Stimulated activated CD4-positive, alpha-beta T cell treated with anti-CD3 and anti-CD28 coated beads, Interleukin-15, amount 100 ng/mL, for 1 hour (primary cell): ENCODE measurements at places on chromosomes 4 and X.

DNA sequence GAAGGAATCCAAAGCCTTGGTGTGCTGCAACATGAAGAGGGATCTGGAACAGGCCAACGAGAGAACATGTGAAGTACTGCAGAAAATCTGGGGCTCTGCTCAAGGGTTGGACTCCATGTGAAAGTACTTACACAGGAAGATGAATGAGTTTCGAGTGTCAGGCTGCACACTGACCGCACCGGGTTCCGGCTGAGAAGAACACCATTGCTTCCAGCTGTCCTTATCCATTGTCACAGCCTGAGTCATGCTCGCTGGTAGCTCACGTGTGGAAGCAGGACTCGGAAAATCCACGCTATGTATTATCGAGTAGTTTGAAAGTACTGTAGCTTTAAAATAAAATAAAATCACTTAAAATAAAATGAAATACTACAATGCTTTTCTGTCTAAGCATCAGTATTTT lies 50.4 kb upstream of the TBL1X start:
- DNase-seq, result no peak

DNA sequence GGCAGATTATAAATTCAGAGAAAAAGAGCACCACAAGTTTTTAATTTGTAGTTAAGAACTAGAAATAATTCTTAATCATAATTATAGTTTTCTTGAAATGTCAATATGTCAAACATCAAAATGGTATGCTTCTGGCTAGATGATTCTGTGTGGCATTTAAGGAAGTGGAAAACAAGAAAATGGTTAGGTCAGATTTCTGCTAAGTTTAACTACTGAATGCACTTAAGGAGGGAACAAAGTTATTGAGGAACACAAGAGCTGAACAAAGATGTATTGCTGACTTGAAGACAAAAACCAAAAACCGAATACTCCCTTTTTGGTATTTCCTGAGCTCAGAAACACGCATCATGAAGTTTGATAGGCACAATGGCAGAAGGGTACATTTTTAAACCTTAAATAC lies 58.7 kb upstream of the GPR34 start:
- no peak for DNase-seq

DNA sequence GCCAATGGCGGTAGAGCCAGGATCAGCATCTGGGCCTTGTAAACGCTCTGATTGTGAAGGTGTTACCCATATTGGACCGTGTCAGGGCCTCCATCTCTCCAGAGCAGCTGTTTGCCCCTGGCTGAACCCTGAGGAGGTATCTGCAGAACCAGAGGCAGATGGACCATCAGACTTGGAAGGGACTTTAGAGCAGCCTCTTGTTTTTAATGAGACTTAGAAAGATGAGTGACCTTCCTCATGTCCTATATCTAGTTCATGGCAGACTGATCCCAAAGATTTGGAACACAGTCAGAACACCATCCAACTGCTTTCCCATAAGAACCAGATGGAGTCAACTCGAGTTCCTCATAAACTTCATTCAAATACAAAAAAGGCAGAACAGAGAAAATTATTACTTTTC lies 135.1 kb upstream of the MSX1 start:
- DNase-seq, result no peak

DNA sequence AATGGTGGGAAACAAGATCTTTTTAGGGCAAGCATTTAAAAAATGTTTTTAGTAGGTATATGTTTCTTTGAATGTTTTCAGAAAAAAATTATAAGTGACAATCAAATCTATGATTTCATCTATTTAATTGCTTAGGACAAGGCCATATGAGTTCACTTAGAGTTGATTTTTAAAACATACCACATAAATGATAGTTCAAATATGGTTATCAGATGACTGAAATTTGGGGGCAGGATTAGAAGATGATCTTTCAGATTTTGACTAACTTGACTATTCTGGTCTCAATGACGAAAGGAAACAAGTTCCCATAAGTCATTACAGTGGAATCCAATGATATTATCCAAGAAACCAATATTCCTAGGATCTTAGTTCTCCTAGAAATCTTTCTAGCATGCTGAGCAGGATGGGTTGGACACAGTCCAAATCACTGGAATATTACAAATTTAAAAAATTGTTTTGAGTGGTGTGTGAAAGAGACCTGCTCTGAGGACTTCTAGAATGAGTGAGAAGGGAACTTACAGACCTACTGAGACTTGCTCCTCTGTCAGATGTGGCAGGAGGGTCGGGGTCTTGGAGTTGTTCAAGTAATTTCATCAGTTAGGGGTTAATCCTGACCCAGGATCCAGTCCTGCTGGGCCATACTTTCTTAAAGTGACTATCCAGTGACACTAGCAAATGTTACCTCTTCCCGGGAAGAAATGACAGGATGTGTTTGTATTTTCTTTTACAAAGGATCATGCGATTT lies 20.0 kb downstream of the RHOH start:
- no peak for DNase-seq

DNA sequence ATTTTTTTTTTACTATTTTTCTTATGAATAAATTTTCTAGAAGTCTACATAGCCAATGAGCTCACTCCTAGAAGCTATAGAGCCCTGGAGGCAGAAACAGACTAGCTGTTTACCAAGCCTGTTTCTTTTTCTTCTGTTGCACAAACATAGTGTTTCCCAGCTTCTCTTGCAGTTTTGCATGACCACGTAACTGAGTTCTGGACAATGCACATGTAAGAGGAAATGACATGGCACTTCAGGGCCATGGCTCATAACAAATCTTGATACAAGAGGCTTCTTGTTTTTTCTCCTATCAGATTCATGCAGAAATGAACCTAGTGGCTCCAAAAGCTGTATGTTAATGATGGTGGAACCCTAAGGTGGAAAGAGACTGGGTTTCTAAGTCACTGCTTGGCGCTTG lies 127.4 kb downstream of the ZNF330 start:
- no peak for DNase-seq

DNA sequence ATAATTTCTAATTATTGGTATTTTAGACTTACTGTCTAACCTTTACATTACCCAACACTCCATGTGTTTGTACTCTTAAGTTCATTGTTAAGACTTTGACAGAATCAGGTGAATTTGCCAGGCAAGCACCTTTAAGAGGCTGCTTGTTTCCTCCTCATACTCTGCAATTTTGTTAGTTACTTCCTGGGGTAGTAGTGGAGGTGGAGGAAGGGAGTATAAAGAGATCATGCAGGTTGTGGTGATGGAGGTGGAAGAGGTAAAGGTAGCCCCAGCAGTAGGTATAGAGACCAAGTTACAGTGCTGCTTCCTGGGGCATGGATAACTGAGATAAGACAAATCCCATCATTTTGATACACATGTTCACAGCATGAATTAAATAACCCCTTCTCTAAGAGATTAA lies 6.7 kb downstream of the WDR44 start:
- no peak for DNase-seq

GRCh38 chr4:17962171-17962570 lies 59.4 kb downstream of the LCORL start:
- DNase-seq, result no peak

GRCh38 chrX:17737710-17737985 lies 355 bp downstream of the SCML1 start:
- DNase-seq, result no peak

DNA sequence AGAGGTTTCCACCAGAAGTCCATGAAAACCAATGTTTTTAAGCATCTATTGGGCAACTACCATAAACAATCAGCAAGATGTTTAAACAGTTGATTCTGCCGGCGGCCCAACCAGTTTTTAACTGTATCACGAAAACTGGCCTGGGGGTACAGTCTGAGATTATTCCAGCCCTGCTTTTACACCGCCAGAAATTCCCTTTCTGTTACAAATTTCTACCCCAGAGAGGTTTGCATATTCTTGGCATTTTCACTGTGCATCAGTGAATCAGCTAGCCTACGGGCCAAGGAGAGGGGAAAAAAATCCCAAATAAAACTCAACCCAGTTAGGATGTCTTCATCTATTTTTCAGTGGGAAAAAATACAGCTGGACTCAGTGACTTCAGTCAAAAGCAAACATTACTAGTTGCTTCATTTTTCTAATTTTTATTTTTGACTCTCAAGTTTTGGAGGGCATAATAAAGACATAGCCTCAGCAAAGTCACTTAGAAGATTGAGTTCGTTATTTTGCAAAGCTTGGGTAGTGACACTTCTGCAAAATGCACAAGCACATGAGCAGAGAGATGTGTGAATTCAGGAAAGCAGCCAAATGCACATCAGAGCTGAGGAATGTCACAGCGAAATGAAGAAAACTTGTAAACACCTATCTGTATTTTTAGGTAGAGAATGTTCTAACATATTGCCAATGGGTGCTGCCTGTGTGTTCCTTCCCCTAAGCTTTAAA lies 167.8 kb upstream of the GK2 start:
- no peak for DNase-seq

DNA sequence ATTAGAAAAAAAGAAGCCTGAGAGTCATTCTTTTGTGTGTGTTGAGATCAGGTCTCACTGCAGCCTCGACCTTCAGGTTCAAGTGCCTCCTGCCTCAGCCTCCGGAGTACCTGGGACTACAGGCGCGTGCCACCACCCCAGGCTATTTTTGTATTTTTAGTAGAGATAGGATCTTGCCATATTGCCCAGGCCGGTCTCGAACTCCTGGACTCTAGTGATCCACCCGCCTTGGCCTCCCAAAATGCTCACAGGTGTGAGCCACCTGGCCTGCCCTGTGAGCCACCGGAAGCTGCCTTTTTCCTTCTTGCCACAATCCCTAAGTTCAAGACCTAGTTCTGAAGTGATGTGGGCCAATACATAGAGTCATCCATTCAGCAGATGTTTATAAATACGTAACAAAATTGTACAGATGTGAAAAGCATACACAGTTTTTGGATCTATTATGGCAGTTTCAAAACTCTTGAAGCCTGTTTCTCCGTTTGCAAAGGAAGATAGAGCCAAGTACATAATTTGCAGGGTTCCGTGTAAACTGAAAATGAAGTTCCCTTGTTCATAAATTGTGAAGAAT lies 536 bp upstream of the CTSO start:
- DNase-seq, result no peak

DNA sequence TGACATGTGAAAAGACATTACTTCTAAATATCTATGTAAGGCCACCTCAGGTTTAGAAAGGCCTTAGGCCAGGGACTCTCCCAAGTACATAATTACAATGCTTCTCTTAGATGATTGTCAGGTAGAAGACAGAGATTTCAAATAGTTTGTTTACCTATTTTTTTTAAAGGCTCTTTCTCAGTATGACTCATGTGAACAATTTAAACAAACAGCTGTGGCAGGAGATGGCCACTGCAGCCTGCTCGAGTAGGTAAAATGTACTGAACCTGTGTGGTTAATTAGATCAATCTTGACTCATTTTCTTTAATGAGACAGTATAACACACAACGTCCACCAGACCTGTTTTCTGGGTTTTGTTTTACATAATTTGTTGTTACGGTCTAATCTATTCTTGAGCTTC lies 50.2 kb downstream of the LEF1 start:
- DNase-seq, result no peak

GRCh38 chrX:148523303-148524080 lies 23.1 kb downstream of the AFF2 start:
- DNase-seq, result no peak

- no peak for DNase-seq
Measured at GRCh38 chrX:48910926-48911411, 477 bp downstream of the SLC35A2 start.

DNA sequence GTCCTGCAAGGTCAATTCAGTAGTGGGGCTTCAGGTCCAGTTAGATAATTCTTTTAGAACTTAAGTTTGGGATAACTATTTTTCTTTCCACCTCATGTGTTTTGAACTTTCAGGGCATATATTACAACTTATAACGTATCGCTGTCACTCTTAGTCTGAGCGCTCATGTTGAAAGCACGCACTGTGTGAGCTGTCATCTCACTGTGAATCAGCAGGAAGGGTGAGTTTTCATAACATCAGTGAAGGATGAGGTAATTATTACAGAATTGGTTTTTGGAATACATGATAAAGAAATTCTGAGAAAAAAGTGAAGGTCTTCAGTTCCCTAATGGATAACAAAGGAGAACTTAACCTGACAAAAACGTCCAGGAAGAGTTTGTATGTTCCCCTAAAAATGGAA lies 45.1 kb upstream of the SLC4A4 start:
- DNase-seq, result no peak

GRCh38 chrX:29143356-29143755 lies 556.1 kb downstream of the IL1RAPL1 start:
- no peak for DNase-seq
